Frontal cortex (tissue), 4 donors: ENCODE measurements at places on chromosomes 16 and 17.

DNA sequence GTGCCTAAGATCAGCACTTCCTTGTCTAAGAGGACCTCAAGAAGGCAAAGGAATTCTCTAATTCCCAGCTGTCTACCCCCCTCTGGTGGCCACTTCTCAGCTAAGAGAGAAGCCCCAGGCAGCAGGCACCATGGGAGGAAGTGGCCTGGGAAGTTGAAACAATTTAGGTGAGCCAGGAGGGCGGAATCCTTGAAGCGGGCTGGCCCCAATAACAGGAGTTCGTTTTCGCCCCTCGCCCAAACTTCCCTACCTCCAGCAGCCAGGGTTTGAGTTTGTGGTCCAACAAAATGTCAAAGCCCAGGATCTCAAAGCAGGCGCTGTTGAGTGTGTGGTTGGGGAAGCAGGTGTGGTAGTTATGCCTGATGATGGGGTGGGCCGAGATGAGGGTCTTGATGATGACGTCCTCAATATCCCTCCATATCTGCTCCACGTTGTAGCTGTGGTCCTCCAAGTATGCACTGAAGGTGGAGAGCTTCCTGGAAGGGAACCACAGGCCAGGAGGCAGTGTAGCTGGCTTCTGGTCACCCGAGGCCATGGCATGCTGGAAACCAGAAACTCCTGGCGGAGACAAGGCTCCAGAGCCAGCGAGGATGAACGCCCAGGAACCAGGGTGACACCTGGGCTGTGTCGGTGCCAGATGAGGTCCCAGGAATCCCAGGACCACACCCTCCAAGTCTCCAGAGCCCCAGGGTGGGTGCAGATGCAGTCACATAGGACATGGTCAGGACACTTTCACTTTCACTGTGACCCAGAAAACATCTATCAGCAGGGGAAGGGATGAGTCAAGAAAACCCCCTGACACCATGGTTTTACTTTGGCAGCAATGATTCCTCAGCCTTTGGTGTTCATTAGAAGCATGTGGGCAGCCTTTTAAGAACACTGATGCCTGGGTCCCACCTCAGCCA lies 25.6 kb downstream of the TTLL6 start:
- peak; percentile 24 for DNase-seq

DNA sequence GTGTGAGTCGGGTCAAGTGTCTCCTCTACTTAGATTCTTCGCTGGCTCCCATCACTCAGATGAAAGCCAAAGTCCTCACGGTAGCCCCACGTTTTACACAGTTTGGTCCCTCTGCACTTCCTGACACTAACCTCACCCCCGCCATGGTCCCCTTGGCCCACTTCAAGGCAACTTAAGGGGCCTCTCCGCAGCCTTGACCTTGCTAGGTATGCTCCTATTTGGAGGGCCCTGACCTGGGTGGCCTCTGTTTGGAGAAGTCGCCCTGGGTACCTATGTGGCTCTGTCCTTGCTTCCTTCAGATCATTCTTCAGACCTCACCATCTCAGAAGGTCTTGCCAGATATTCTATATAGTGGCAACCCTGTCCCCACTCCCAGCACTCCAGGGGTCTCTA lies 110.2 kb downstream of the SOCS1 start:
- DNase-seq, result no peak

DNA sequence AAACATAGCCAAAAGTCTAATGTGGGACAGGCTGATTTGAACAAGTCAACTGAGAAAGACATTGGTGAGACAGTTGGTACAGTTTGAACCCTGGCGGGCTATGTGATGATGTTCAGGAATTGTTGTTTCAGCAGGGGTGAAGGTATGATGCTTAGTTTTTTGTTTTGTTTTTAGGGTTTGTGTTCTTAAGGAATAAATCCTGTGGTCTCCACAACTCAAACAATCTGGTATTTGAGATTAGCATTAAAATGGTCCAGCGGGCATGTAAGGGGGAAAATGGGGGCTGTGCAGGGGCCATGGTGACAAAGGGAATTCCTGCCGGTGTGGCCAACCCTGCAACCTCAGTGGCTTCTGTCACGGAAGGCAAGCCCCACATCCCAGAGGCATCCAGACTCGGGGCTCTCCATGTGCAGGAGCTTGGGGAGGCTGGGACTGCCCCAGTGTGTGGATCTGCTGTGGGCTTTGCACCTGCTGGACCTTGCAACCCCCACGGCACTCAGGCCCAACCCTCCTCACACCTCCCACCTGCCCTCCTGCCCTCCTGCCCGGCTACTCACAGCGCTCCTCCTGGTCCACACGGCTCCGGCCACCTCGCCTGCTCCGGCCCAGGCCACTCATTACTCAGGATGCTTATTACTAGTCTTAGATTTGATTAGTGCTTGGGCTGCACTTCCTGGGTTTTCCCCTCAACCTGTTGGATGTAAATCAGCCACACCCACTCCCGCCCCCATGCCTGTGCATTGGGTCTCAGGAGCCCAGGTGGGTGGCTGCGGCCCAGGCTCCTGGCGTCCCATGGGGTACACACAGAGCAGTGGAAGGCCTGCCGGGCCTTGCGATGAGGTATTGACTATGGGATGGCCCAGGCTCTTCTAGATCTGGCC lies at the start of gene TNFRSF13B:
Gene TNFRSF13B (minus strand): TSS at position 661 of the 881 bp plus-strand sequence. CDS start 43 bp downstream, at position 618.
- DNase-seq, result no peak

GRCh38 chr17:44530896-44531418 lies 26.3 kb upstream of the FZD2 start:
- DNase-seq, result no peak

- DNase-seq, result no peak
Observed at GRCh38 chr17:57402681-57403180, 146.4 kb downstream of the MSI2 start.

GRCh38 chr17:9361188-9361955 lies 214.2 kb downstream of the STX8 start:
- DNase-seq, result no peak

GRCh38 chr17:51933647-51934046 lies 224.9 kb downstream of the CA10 start:
- no peak for DNase-seq

- DNase-seq, result no peak
Observed at GRCh38 chr17:68102318-68102758, 66.8 kb downstream of the KPNA2 start.

DNA sequence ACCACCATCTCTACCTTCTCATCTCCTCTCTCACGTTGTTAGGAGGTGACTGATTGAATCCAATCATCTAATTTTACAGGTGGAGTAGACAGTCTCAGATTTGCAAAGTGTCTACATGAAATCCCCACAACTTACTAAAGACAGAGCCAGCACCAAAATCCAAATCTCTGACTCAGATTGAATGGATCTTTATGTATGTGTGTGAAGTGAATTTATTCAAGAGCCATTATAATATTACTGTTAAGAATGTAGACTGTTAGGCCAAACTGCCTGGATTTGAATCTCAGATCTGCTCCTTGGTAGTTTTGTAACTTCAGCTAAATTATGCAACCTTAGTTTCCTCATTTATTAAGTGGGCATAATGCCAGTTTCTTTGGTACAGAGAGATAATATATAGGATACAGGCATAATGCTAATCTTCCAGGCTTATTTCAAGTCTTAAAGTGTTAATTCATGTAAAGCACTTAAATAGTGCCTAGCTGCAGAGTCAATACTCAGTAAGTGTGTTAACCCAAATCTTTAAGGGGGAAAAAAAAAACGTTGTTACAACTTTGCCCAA lies 12.7 kb downstream of the CNEP1R1 start:
- DNase-seq, result no peak
